ENCODE measurements at places on chromosomes 5 and 9. TPM values are rescaled to one million over a fixed set of nuclear protein-coding genes. Genes with fewer than 3 reads are reported as not detected.

OR1J2 gene
- total RNA-seq = not detected

WNT8A gene
- not detected for total RNA-seq

CORO2A gene
- 17.4 TPM for total RNA-seq

PDE8B gene
- total RNA-seq = 5.9 TPM

HRCT1 gene
- 5.4 TPM for total RNA-seq

CEP120 gene
- 16.9 TPM for total RNA-seq

INSL6 gene
- not detected for total RNA-seq

C1QTNF2 gene
- 1.7 TPM for total RNA-seq

SPATA9 gene
- total RNA-seq = not detected

CKMT2 gene
- total RNA-seq = 3.4 TPM

SURF1 gene
- 31.2 TPM for total RNA-seq

GALNT12 gene
- total RNA-seq = 5.4 TPM

- DNase-seq = no peak
- H3K4me1 ChIP-seq = no peaks in the 10 kb centered on the region
- no peaks in the 10 kb centered on the region for H3K27me3 ChIP-seq
- no peak overlapping the region for H3K27ac ChIP-seq
- no peak overlapping the region for H3K4me3 ChIP-seq
Observed at GRCh38 chr9:846852-847251, 5.4 kb downstream of the DMRT1 start.

- H3K36me3 ChIP-seq = no peaks in the 10 kb centered on the region
- no peaks in the 10 kb centered on the region for H3K27me3 ChIP-seq
- DNase-seq = no peak
- no peak overlapping the region for H3K27ac ChIP-seq
- H3K4me3 ChIP-seq = no peak overlapping the region
Observed at GRCh38 chr5:28512648-28513047, 1474.3 kb upstream of the CDH9 start.

- no peaks in the 10 kb centered on the region for H3K27me3 ChIP-seq
- DNase-seq = no peak
- no peak overlapping the region for H3K27ac ChIP-seq
- H3K4me3 ChIP-seq = no peak overlapping the region
- H3K4me1 ChIP-seq = no peaks in the 10 kb centered on the region
- no peaks in the 10 kb centered on the region for H3K36me3 ChIP-seq
Observed at GRCh38 chr5:52870448-52870847, 82.7 kb downstream of the ITGA1 start.

DNA sequence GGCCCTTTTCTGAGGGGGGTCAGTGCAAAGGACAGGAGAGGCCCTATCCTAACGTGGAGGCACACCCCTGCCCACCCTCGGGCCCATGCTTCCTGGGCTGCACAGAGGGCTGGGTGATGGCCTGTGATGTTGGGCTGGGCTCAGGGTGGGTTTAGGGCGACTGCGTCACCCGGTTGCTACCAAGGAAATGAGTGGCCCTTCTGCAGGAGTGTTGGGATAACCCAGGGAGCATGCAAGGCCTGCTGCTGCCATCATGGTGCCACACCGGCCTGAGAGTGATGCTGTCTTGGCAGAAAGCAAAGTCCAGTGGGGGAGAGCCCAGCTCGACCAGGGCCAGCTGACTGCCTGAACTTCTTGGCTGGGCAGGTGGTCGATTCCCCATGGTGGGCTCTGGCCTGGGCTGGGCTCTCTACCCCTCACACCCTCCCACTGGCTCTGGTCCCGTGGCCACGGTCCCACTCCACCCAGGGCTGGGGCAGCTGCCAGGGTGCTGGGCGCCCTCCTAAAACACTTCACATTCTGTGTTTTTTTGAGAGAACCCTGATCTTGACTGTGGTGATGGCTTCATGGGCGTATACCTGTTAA lies 21.5 kb upstream of the MRNIP start:
- H3K36me3 ChIP-seq = no peaks in the 10 kb centered on the region
- H3K27ac ChIP-seq = no peak overlapping the region
- DNase-seq = no peak
- no peaks in the 10 kb centered on the region for H3K27me3 ChIP-seq

GRCh38 chr9:124054582-124055227 lies 43.1 kb downstream of the LHX2 start:
- no peak overlapping the region for H3K27ac ChIP-seq
- DNase-seq = no peak
- no peaks in the 10 kb centered on the region for H3K27me3 ChIP-seq
- no peak overlapping the region for H3K4me3 ChIP-seq

GRCh38 chr9:121703014-121703734 lies 51.7 kb downstream of the DAB2IP start:
- H3K27me3 ChIP-seq = no peaks in the 10 kb centered on the region
- no peaks in the 10 kb centered on the region for H3K36me3 ChIP-seq
- H3K4me1 ChIP-seq = peaks cover 65% of the 10 kb centered on the region
- no peak overlapping the region for H3K4me3 ChIP-seq
- no peak overlapping the region for H3K27ac ChIP-seq

- H3K27me3 ChIP-seq = no peaks in the 10 kb centered on the region
- H3K36me3 ChIP-seq = no peaks in the 10 kb centered on the region
- no peak overlapping the region for H3K27ac ChIP-seq
- no peaks in the 10 kb centered on the region for H3K4me1 ChIP-seq
- no peak for DNase-seq
Observed at GRCh38 chr5:125336401-125336800, 590.0 kb upstream of the ZNF608 start.

DNA sequence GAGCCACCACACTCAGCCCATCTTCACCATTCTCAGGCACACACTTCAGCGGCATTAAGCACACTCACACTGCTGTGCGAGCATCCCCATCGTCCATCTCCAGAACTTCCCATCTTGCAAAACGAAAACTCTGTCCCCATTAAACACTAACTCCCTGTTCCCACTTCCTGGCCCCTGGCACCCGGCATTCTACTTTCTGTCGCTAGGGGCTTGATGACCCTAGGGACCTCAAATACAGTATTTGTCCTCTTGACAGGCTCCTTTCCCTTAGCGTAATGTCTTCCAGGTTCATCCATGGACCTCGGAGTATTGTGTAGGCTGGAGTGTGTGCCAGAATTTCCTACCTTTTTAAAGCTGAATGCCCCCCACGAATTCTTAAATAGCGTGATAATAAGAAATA lies 14.7 kb upstream of the UBAC1 start:
- no peaks in the 10 kb centered on the region for H3K27me3 ChIP-seq
- H3K27ac ChIP-seq = no peak overlapping the region
- no peak for DNase-seq
- H3K36me3 ChIP-seq = no peaks in the 10 kb centered on the region

GRCh38 chr5:6615034-6615815 lies 17.6 kb downstream of the NSUN2 start:
- no peak overlapping the region for H3K27ac ChIP-seq
- no peak overlapping the region for H3K4me3 ChIP-seq
- H3K27me3 ChIP-seq = no peaks in the 10 kb centered on the region
- no peaks in the 10 kb centered on the region for H3K4me1 ChIP-seq

- DNase-seq = no peak
- no peak overlapping the region for H3K4me3 ChIP-seq
- H3K27me3 ChIP-seq = no peaks in the 10 kb centered on the region
- H3K4me1 ChIP-seq = no peaks in the 10 kb centered on the region
- no peaks in the 10 kb centered on the region for H3K36me3 ChIP-seq
- H3K27ac ChIP-seq = no peak overlapping the region
Observed at GRCh38 chr5:100519075-100519474, 16.1 kb upstream of the FAM174A start.

- no peaks in the 10 kb centered on the region for H3K27me3 ChIP-seq
- H3K27ac ChIP-seq = no peak overlapping the region
- H3K36me3 ChIP-seq = peaks cover 16% of the 10 kb centered on the region
Observed at GRCh38 chr5:171882118-171882517, 96.5 kb downstream of the SMIM23 start.

GRCh38 chr5:156405988-156406387 lies 79.0 kb downstream of the SGCD start:
- DNase-seq = no peak
- peaks cover 7% of the 10 kb centered on the region for H3K4me1 ChIP-seq
- no peaks in the 10 kb centered on the region for H3K27me3 ChIP-seq

DNA sequence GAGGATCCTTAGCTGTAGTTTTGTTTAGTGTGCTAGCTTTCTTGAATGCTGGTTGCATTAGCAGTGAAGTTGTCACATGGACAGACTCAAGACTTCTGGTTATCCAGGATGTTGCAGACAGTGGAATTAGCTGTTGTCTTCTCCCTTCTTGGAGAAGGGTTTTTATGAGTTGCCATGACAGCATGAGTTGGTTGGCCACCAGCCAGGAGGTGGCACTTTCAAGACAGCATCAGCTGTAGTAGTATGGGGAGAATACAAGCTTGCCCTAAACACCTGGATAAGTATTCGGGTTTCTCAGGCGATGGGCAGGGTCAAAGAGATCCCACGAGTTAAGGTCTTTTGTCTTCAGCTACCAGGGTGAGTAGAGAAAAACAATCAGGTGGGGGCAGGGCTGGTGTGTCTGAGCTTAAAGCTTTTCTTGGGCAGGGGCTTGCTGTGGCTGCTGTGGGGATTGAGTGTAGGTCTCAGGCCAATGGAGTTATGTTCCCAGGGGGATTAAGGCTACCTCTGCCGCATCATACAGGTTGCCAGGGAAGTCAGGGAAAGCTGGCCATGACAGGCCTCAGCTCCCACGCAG lies 7.7 kb upstream of the C5orf47 start:
- H3K27me3 ChIP-seq = no peaks in the 10 kb centered on the region
- no peaks in the 10 kb centered on the region for H3K36me3 ChIP-seq
- H3K4me3 ChIP-seq = no peak overlapping the region
- no peaks in the 10 kb centered on the region for H3K4me1 ChIP-seq
- no peak for DNase-seq
- H3K27ac ChIP-seq = no peak overlapping the region

GRCh38 chr5:102663749-102664530 lies 91.2 kb upstream of the PAM start:
- H3K27ac ChIP-seq = no peak overlapping the region
- no peaks in the 10 kb centered on the region for H3K36me3 ChIP-seq
- no peaks in the 10 kb centered on the region for H3K27me3 ChIP-seq
- peaks cover 17% of the 10 kb centered on the region for H3K4me1 ChIP-seq
- no peak for DNase-seq

DNA sequence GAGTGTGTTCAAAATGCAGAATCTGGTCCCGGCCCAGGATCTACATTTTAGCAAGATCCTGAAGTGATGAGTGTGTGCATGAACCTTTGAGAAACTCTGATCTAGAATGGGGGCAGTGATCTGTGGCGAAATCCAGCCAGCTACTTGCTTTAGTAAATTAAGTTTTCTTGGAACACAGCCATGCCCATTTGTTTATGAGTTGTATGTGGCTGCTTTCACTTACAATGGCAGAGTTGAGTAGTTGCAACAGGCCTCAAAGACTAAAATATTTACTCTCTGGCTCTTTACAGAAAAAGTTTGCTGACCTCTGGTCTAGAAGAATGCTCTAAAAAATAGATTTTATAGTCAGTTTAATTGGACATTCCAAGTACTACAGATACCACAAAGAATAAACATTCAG lies 588.3 kb downstream of the BNC2 start:
- H3K4me3 ChIP-seq = no peak overlapping the region
- DNase-seq = no peak
- peaks cover 14% of the 10 kb centered on the region for H3K4me1 ChIP-seq
- H3K27ac ChIP-seq = peak overlapping the region; percentile 53
- H3K36me3 ChIP-seq = no peaks in the 10 kb centered on the region
- no peaks in the 10 kb centered on the region for H3K27me3 ChIP-seq

DNA sequence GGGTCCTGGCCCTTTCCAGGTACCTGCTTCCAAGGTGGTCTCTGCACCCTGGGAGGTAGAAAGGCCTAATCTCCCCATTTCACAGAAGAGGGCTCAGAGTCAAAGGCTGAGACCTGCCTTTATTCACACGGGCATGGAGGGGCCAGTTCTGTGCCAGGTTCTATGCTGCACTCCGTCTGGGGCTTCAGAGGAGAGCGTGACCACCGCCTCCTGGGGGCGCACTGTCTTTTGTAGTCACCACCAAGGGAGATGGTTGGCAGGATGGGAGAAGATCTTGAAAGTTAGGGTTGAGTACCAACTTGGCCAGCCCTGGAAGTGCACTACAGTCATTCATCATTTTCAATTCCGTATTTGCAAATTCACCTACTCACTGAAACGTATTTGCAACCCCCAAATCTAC lies 23.7 kb upstream of the PRDM12 start:
- no peaks in the 10 kb centered on the region for H3K36me3 ChIP-seq
- H3K27ac ChIP-seq = no peak overlapping the region
- H3K4me1 ChIP-seq = no peaks in the 10 kb centered on the region
- DNase-seq = no peak
- no peaks in the 10 kb centered on the region for H3K27me3 ChIP-seq

DNA sequence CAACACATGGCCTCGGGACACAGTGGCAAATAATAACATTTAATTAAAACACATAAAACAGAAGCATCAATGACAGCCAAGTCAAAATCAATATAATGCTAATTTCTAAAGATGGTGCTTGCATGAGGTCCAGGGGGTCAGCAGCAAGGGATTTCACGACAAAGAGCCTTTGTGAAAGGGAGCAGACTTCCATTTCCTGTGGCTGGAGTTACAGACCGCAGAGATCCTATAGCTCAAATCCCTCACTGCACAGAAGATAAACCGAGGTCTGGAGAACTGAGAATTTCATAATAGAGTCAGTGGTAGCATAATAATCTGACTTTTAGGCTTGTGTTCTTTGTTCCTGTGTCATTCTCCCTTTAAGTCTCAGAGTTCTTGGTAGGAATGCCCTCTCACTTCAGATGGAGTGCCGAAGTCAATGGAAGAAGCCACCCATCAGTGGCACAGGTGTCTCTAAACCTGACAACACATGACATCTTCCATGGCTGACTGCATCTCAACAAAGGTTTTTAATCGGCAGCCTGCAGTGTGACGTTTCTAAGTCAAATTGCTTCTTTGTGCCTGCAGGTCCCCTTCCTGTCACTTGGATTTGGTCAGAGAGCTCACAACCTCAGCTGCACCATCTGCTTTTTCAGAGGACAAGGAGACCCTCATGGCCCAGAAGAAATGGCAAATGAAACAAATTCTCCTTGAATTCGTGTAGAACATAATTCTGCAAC lies 67.4 kb downstream of the CARTPT start:
- H3K27me3 ChIP-seq = no peaks in the 10 kb centered on the region
- H3K4me1 ChIP-seq = peaks cover 15% of the 10 kb centered on the region
- no peaks in the 10 kb centered on the region for H3K36me3 ChIP-seq
- H3K4me3 ChIP-seq = no peak overlapping the region

- H3K4me3 ChIP-seq = no peak overlapping the region
- no peak for DNase-seq
- no peaks in the 10 kb centered on the region for H3K36me3 ChIP-seq
Observed at GRCh38 chr5:159536646-159537045, 206.4 kb upstream of the IL12B start.

- H3K27ac ChIP-seq = no peak overlapping the region
- H3K27me3 ChIP-seq = no peaks in the 10 kb centered on the region
- no peaks in the 10 kb centered on the region for H3K4me1 ChIP-seq
- H3K4me3 ChIP-seq = no peak overlapping the region
- H3K36me3 ChIP-seq = peaks cover 16% of the 10 kb centered on the region
Observed at GRCh38 chr5:132754947-132755346, 7.7 kb downstream of the CCNI2 start.

DNA sequence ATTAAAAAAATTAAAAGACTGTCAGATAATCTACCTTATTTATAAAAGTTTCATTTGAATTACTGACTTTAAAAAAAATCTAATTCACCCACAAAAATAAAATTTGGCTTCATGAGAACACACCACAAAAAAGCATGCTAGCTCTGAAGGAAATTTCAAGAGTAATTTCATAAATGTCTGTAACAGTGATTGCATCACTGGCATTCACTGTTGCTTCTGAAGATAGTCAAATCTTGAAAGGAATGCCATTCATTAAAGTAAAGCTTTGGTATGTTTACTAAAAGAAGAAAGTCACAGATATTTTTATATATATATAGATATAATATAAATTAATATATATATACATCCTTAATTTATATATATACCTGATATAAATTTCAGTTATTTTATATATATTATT lies 43.4 kb downstream of the NADK2 start:
- no peak overlapping the region for H3K4me3 ChIP-seq
- no peak for DNase-seq
- no peak overlapping the region for H3K27ac ChIP-seq
- H3K4me1 ChIP-seq = no peaks in the 10 kb centered on the region
- H3K27me3 ChIP-seq = no peaks in the 10 kb centered on the region
